ENCODE measurements at places on chromosomes 6 and 20.

- no peak for DNase-seq
Observed at GRCh38 chr6:149567945-149568585, 1.9 kb downstream of the GINM1 start.

DNA sequence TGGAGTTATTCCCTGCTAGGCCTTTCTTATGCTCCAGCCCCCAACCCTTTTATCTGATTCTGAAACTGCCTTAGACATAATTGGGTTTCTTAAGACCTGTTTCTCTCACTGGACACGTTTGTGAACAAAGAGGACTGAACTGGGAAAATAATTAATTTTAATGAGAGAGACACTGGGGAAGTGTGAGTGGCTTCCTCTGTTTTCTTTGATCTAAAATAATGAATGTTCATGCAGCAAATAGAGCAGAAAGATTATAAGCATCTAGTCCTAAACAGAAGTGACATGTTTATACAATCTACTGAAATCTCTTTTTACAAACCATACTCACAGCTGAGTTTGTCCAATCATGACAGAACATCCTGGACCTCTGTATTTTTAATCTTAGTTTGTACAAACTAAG, 157.6 kb downstream of the SH3BGRL2 start:
- no peak for DNase-seq

- no peak for DNase-seq
Observed at GRCh38 chr6:144217264-144217663, 66.9 kb downstream of the STX11 start.

DNA sequence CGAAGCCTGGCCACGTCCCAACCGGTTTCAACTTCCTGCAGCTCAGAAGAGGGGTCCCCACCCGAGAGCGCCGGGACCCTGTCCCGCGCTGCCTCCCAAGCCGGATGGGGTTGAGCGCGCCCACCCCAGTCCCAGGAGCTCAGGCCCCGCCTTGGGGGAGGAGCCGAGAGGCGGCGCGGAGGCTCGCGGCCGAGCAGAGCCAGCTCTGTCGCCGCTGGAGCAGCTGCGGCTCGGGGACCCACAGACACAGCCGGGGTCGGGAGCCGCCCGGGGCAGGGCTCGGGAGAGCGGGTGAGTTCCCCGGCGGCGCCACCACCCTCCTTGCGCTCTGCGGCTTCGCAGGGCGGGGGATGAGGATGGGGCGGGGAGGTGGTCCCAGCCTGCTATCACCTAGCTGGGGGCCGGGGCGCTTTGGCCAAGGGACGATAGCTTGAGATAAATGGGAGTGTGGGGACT, at the start of gene PPP1R16B:
PPP1R16B (plus strand) TSS at position 196 of the 456 bp plus-strand sequence. CDS start 30,229 bp downstream, outside the sequence.
- peak; percentile 59 for DNase-seq

DNA sequence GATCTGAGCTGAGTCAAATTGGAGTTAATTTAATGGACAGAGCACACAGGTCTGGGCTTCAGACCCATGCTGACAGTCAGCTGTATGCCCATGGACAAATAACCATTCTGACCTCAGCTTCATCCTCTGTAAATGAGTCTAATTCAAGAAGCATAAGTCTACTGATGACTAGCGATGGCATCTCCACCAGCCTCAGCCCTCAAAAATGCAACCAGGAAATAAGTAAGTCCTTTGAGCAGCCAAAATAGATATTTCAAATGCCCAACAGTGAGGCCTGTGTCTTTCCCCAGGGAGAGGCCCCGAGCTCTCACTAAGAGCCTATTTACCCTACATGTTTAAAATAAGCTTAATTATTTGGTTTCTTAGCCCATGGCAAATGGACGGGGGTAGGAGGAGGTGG, 114.2 kb upstream of the MTHFD1L start:
- DNase-seq, result no peak

DNA sequence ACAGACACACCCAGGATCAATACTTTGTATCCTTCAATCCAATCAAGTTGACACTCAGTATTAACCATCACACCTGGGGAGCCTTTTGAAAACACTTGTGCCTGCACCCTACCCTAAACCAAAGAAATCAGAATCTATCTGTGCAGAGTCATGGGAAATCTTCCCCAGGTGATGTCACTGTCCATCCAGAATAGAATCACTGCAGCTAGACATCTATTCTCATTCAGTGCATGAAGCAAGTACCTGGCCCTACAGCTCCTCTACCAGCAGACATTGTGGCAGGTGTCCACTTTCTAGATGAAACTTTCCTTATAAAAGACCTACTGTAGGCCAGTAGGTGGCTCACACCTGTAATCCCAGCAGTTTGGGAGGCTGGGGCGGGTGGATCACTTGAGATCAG, 262.4 kb upstream of the MARCKS start:
- DNase-seq, result no peak

DNA sequence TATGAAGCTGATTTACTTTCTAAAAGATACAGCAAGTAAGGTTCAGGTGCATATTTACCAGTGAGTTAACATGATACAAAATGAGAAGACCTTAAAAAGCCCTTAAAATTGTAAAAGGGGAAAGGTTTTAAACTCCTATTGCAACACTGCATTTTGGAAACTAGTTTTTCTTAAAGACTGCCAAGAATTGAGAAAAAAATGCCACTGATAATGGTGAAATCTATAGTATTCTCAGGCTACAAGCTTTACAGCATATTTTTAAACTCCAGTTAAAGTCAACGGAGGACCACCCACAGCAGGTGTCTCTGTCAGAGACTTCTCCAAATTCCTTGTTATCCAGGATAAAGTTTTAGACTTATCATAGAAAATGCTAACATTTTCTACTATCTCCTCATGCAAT, 53.6 kb downstream of the ELOVL5 start:
- no peak for DNase-seq

- DNase-seq, result no peak
Observed at GRCh38 chr20:3340443-3340842, 67.0 kb downstream of the DNAAF9 start.

DNA sequence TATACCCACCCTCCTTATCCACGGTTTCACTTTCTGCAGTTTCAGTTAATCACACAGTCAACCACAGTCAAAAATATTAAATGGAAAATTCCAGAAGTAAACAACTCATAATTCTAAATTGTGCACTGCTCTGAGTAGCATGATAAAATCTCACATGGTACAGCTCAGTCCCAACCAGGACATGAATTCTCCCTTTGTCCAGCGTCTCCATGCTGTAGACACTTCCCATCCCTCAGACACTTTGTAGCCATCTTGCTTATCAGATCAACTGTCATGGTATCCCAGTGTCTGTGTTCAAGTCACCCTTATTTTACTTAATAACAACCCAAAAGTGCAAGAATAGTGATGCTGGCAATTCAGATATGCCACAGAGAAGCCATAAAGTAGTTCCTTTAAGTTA, 94.7 kb downstream of the PDE10A start:
- no peak for DNase-seq

GRCh38 chr6:87494761-87495422, 22.1 kb downstream of the SLC35A1 start:
- DNase-seq, result no peak

DNA sequence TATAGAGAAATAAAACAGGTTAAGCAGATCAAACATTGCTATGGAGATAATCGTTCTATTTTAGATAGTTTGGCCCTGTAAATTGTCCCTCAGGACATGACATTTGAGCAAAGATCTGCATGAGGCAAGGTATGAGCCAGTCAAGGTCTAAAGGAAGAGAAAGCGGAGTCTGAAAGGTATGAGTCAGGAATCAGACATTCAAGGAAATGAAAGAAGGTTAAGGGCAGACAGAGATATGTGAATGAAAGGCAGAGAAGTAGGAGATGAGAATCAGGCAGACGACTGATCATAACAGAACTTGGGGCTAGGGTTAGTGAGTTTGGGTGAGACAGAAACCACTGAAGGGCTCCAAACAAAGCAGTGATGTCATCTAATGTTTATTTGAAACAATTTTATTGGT, 775.8 kb downstream of the MAFB start:
- no peak for DNase-seq

DNA sequence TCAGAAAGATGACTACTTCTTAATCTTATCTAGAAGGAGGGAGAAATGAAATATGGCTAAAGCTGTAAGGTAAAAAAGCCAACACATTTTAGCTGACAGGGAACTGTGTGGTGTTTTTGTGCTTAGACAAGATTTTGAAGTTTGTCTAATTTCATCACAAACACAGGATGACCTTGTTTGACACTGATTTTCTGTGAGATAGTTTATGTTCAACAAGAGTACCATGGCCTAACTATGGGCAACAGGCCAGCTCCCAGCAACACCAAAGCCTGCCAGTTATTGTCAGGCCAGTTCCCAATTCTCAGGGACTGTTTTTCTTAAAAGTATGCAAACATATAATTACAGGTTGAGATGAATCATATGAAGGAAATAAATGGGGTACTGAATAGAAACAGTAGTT, 5.5 kb upstream of the ABCF1 start:
- DNase-seq, result no peak

GRCh38 chr6:28263922-28264321, 3.0 kb upstream of the ZSCAN26 start:
- no peak for DNase-seq

Data from stimulated activated CD4-positive, alpha-beta T cell treated with anti-CD3 and anti-CD28 coated beads, TNF-alpha, amount 100 ng/mL, for 24 hours (primary cell).